ENCODE measurements at places on chromosomes 5 and 9. TPM values are rescaled to one million over a fixed set of nuclear protein-coding genes. Genes with fewer than 3 reads are reported as not detected.

Gene DROSHA
- total RNA-seq = 45.5 TPM

Gene PCDH1
- 3.1 TPM for total RNA-seq

Gene URM1
- total RNA-seq = 75.2 TPM

Gene FRMD3
- 4.9 TPM for total RNA-seq

Gene SLC1A3
- not detected for total RNA-seq

Gene POU5F2
- total RNA-seq = not detected

Gene FOXD1
- 25.4 TPM for total RNA-seq
